ENCODE measurements at places on chromosomes 6 and 20.

- no peak for DNase-seq
These were observed 62.0 kb downstream of the ARID1B start for GRCh38 chr6:156839129-156839528.

DNA sequence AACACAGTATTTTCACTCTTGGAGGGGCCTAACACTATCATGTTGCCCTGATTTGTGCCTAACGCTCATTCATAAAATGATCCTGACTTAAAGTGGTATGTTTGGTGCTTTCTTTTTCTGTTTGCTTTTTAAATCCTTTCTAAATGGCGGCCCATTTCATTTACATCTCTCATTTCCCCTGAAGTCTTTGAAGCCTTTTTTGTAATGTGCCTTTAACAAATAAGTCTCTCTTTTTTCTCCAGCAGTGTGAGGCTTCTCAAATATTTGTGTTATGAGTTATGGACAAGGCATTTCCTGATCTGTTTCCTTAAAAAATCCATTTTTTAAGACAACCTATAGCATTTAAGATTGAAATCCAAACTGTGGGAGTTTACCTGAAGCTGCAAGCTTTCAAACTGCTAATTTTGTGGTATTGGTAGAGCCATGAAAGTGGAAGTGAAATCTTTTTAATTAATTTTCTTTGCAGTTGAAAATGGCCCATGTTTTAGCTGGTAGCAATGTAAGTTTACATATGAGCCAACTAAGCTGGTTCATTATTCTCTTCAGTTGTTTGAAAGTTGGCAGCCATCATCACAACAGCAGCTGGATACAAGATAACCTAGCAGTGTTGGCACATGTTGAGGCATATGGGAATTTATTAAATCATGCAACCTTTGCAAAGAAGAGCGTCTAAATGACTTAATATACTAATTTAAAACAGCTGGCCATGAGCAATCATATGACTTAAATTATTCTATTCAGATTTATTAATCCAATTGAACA lies 469.7 kb downstream of the CDKAL1 start:
- peak; percentile 4 for DNase-seq

GRCh38 chr20:61422636-61423425 lies 170.8 kb downstream of the CDH4 start:
- no peak for DNase-seq

DNA sequence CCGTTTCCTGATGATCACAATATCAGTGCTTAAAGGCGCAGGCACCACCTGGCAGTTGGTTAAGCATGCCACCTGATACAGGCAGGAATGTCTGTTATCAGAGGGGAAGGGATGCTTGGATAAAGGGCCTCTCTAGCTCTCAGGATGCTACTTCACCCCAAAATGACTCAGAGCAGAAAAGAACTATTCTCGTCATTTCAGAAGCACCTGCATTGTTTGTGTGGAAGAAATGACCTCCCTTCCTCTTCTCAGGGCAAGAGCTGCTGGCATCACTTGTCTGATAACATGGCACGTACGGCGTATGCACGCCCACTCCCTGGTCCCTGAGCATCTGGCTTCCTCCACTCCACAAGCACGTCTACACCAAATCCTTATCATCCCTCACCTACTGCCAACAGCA lies 47.3 kb downstream of the ATP9A start:
- no peak for DNase-seq

- DNase-seq = no peak
These were observed 42.2 kb upstream of the ADTRP start for GRCh38 chr6:11820821-11821220.

GRCh38 chr6:10633216-10633615 lies 61.2 kb downstream of the C6orf52 start:
- peak; percentile 37 for DNase-seq

DNA sequence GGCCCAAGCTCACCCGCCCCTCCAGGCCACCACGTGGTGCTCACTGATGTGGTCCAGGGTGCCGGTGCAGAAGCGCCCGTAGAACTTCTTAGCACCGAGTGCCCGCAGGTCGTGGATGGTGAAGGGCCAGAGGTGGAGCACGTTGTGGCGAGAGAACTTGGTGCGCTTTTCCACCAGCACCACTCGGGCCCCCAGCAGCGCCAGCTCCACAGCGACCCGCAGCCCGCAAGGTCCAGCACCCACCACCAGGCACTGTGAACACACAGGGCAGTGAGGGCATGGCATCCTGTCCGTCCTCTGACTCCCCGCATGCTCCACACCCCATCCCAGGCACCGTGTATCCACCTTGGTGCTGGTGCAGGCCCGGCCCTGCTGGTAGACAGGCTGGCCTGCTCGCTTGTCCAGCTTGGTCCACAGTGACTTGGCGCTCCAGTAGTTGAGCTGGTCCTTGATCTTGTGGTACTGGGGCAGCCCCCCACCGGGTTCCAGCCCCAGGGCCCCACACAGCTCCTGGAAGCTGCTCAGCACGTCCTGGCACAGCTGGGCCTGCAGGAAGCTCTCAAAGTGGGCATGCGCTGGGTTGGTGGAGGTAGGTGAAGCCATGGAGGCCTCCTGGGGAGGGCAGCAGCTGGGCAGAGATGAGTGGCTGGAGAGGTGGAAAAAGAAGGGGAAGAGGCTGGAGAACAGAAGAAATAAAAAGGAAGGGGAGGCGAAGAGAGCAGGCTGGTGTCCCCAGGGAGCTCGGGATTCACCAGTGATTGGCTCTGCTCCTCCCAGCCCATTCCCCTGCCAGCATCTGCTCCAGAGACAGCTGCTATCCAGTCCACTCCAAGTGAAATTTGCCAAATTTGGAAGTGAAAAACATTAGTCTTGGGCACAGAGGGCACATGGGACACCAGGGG lies 1.7 kb downstream of the MICAL1 start:
- no peak for DNase-seq

- no peak for DNase-seq
These were observed 252.5 kb upstream of the NOX3 start for GRCh38 chr6:155708100-155708499.

- peak; percentile 36 for DNase-seq
These were observed 107.2 kb upstream of the FOXA2 start for GRCh38 chr20:22691369-22692118.

DNA sequence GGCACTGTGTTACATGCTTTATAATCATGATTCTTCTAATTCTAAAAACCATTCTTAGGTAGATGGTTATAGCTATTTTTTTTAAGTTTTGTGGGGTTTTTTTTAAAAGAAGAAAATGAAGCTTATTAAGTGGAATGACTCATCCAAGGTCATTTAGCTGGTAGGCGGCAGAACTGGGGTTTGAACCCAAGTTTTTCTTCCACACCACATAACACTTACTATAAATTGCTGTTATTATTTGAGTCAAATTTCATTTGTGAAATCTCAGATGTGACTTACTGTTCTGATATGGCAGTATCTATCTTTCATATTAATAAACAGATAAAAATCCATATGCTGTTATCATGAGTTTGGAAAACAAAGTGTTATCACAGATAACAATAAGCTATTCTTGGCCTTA lies 10.4 kb upstream of the COL10A1 start:
- no peak for DNase-seq

All from Calu3 (cell line).